ENCODE measurements at places on chromosomes 1 and 21.

DNA sequence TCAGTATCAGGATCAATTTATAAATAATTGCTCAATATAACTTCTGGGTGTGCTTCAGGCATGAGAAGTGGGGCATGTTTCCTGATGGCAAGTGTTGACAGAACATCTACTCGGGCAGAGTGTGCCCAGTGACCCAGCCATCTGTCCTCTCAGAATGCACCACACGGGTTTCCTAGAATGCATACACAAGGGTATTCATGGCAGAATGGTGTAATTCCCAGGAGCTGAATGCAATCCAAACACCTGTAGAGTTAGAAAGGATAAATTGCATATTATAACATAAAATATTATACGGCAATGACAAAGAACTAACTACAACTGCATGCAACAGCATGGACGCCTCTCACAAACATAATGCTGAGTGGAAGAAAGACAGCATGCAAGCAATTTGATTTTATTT, 391.9 kb downstream of the SIPA1L2 start:
- no peak overlapping the region for H3K27ac ChIP-seq
- peaks cover 59% of the 10 kb centered on the region for H3K27me3 ChIP-seq
- DNase-seq = no peak
- no peaks in the 10 kb centered on the region for H3K4me1 ChIP-seq

DNA sequence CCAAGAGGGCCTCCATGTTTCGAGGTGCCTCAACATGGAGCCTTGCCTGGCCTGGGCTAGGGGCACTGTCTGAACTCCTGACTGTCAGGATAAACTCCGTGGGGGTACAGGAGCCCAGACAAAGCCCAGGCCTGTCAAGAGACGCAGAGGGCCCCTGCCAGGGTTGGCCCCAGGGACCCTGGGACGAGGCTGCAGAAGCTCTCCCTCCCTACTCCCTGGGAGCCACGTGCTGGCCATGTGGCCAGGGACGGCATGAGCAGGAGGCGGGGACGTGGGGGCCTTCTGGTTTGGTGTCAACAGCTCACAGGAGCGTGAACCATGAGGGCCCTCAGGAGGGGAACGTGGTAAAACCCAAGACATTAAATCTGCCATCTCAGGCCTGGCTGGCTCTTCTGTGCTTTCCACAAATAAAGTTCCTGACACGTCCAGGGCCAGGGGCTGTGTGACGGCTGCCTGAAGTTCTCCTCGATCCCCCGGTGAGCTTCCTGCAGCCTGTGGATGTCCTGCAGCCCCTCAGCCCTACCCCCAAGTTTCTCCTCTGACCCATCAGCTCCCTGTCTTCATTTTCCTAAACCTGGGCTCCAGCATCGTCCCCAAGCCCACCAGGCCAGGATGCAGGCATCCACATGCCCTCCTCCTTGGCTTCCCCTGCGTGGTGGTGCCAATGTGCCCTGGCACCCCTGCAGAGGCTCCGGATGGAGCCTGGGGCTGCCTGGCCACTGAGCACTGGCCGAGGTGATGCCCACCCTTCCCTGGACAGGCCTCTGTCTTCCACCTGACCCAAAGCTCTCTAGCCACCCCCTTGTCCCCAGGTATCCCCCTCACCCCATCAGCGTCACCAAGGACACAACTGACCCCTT, 12.8 kb upstream of the LRRC3 start:
- peaks cover 22% of the 10 kb centered on the region for H3K27me3 ChIP-seq
- no peak overlapping the region for H3K4me3 ChIP-seq
- H3K27ac ChIP-seq = no peak overlapping the region
- no peak for DNase-seq
- H3K4me1 ChIP-seq = no peaks in the 10 kb centered on the region
- H3K36me3 ChIP-seq = peaks cover 4% of the 10 kb centered on the region

DNA sequence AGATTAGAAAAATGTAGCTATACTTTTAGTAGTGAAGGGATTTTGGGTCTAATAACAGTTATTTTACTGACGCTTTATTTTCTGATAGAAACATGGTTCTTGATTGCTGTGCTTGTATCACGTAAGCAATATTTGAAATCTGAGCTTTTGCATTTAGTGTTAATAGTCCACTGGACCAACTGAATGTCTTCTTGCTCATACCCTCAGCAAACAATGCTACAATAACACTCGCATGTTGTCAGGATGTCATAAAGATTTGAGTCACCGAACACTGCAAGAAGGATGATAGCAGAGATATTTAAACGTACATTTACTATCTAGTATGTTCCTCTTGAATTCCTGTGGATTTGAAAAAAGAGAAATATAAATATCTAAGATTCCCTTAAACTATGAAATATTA, 7.5 kb downstream of the DYRK1A start:
- no peak for DNase-seq
- peak overlapping the region; percentile 75 for H3K27ac ChIP-seq
- H3K4me1 ChIP-seq = peaks cover 86% of the 10 kb centered on the region
- H3K27me3 ChIP-seq = no peaks in the 10 kb centered on the region
- peaks cover 16% of the 10 kb centered on the region for H3K36me3 ChIP-seq

- H3K27me3 ChIP-seq = no peaks in the 10 kb centered on the region
- peaks cover 32% of the 10 kb centered on the region for H3K4me1 ChIP-seq
- DNase-seq = no peak
- peak overlapping the region; percentile 63 for H3K27ac ChIP-seq
- H3K4me3 ChIP-seq = no peak overlapping the region
These were observed 45.7 kb upstream of the TLR5 start for GRCh38 chr1:223188618-223189356.

DNA sequence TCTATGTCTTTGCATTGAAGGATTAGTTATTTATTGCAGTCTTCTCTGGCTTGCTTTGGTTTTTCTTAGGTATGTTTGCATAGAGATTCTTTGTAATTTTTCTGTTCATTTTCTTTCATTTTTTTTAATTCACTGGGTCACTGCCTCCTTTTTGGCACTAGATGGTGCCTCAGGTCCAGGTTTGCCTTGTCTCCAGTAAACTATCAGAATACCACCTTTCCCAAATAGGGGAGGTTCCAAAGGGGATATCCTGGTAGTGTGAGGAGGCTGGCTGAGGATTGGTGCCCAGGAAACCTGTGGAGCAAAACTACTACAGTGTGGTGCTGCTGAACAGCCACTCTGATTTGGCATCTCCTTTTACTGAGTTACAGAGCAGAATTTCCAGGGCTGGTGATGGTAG, 257.1 kb downstream of the KCTD3 start:
- H3K27me3 ChIP-seq = no peaks in the 10 kb centered on the region
- H3K4me3 ChIP-seq = no peak overlapping the region
- no peak for DNase-seq

- no peak overlapping the region for H3K4me3 ChIP-seq
- no peak overlapping the region for H3K27ac ChIP-seq
- no peaks in the 10 kb centered on the region for H3K4me1 ChIP-seq
- no peak for DNase-seq
- no peaks in the 10 kb centered on the region for H3K36me3 ChIP-seq
These were observed 106.7 kb upstream of the CDC42BPA start for GRCh38 chr1:227424953-227425352.

DNA sequence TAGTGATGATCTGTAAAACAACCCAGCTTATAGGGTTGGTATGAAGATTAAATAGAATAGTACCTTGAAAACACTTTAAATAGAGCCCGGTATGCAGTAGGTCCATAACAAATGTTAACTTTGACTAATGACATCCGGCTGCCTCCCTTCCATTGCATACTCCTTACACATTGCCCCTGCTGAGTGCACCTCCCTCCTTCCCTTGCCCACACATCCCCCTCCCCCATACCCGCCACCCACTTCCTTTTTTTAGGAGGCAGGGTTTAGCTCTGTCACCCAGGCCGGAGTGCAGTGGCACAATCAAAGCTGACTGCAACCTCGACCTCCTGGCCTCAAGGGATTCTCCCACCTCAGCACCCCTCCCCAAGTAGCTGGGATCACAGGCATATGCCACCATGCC, 24.4 kb upstream of the ZC3H12A start:
- no peak overlapping the region for H3K4me3 ChIP-seq
- peaks cover 29% of the 10 kb centered on the region for H3K27me3 ChIP-seq
- no peak overlapping the region for H3K27ac ChIP-seq
- DNase-seq = no peak

GRCh38 chr1:169180174-169180573, 73.7 kb downstream of the ATP1B1 start:
- DNase-seq = no peak
- H3K4me1 ChIP-seq = no peaks in the 10 kb centered on the region
- no peaks in the 10 kb centered on the region for H3K27me3 ChIP-seq
- no peak overlapping the region for H3K4me3 ChIP-seq
- no peaks in the 10 kb centered on the region for H3K36me3 ChIP-seq

- H3K4me1 ChIP-seq = no peaks in the 10 kb centered on the region
- H3K4me3 ChIP-seq = no peak overlapping the region
- H3K27me3 ChIP-seq = no peaks in the 10 kb centered on the region
- no peaks in the 10 kb centered on the region for H3K36me3 ChIP-seq
These were observed 279.5 kb downstream of the ZNF326 start for GRCh38 chr1:90274376-90274775.

- H3K27me3 ChIP-seq = no peaks in the 10 kb centered on the region
- no peak overlapping the region for H3K4me3 ChIP-seq
These were observed 23.8 kb upstream of the CPLANE2 start for GRCh38 chr1:16260814-16261213.

GRCh38 chr1:39970274-39970673, 15.3 kb downstream of the MFSD2A start:
- H3K4me3 ChIP-seq = no peak overlapping the region
- no peak for DNase-seq
- peaks cover 7% of the 10 kb centered on the region for H3K36me3 ChIP-seq
- peaks cover 6% of the 10 kb centered on the region for H3K4me1 ChIP-seq

GRCh38 chr1:203163891-203164635, 11.6 kb downstream of the MYBPH start:
- peaks cover 3% of the 10 kb centered on the region for H3K36me3 ChIP-seq
- no peak overlapping the region for H3K27ac ChIP-seq
- no peak for DNase-seq
- no peak overlapping the region for H3K4me3 ChIP-seq
- H3K27me3 ChIP-seq = peaks cover 45% of the 10 kb centered on the region

GRCh38 chr1:222239130-222239529, 308.8 kb downstream of the HHIPL2 start:
- H3K4me3 ChIP-seq = no peak overlapping the region
- peaks cover 21% of the 10 kb centered on the region for H3K27me3 ChIP-seq
- no peaks in the 10 kb centered on the region for H3K4me1 ChIP-seq
- no peaks in the 10 kb centered on the region for H3K36me3 ChIP-seq

- H3K4me3 ChIP-seq = no peak overlapping the region
- H3K27ac ChIP-seq = no peak overlapping the region
- peaks cover 25% of the 10 kb centered on the region for H3K27me3 ChIP-seq
- no peaks in the 10 kb centered on the region for H3K4me1 ChIP-seq
These were observed 37.3 kb downstream of the ABCA4 start for GRCh38 chr1:94083681-94084080.

- H3K4me3 ChIP-seq = no peak overlapping the region
- H3K27ac ChIP-seq = no peak overlapping the region
- H3K27me3 ChIP-seq = peaks cover 4% of the 10 kb centered on the region
- no peaks in the 10 kb centered on the region for H3K4me1 ChIP-seq
- DNase-seq = no peak
These were observed 39.5 kb upstream of the EDARADD start for GRCh38 chr1:236354330-236355147.

DNA sequence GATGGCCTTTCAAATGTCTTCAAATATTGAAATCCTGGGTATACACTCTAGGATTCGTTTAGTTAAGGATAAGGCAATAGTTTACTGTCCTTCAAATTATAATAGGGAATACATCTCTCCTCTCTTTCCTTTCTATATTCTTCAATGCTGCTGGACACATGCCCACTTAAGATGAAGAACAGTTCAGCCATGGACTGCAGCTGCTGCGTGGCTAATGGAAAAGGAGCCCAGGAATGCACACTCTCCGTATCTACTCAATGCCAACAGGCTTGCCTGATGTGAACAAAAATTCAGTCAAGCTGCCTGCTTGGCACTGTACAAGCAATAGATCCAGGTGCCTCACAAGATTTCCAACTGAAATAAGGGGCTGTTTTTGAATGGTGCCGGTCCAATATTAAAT, 321.2 kb upstream of the LYPLAL1 start:
- H3K27me3 ChIP-seq = no peaks in the 10 kb centered on the region
- H3K4me3 ChIP-seq = no peak overlapping the region

GRCh38 chr1:41305576-41306363, 55.5 kb upstream of the FOXO6 start:
- peaks cover 12% of the 10 kb centered on the region for H3K4me1 ChIP-seq

DNA sequence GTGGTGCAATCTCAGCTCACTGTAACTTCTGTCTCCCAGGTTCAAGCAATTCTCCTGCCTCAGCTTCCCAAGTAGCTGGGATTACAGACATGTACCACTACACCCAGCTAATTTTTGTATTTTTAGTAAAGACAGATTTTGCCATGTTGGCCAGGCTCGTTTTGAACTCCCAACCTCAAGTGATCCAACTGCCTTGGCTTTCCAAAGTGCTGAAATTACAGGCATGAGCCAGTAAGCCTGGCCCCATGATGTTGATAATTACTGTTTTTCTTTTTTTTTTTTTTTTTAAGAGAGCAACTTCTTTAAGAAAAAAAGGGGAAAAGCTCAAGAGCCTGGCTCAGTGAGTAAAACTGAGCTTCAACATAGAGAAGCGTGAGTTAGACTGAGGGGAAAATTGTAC, 9.6 kb upstream of the SOAT1 start:
- no peak for DNase-seq
- H3K36me3 ChIP-seq = no peaks in the 10 kb centered on the region
- H3K27me3 ChIP-seq = no peaks in the 10 kb centered on the region
- H3K27ac ChIP-seq = no peak overlapping the region

GRCh38 chr1:218617986-218618385, 272.9 kb downstream of the TGFB2 start:
- H3K4me3 ChIP-seq = no peak overlapping the region
- no peaks in the 10 kb centered on the region for H3K4me1 ChIP-seq
- H3K27me3 ChIP-seq = no peaks in the 10 kb centered on the region
- DNase-seq = no peak
- H3K27ac ChIP-seq = no peak overlapping the region

GRCh38 chr1:156281281-156281680, 1.3 kb downstream of the SMG5 start:
- peak overlapping the region; percentile 89 for H3K4me3 ChIP-seq
- peak overlapping the region; percentile 98 for H3K27ac ChIP-seq
- peak; percentile 26 for DNase-seq
- no peaks in the 10 kb centered on the region for H3K27me3 ChIP-seq
- H3K4me1 ChIP-seq = peaks cover 33% of the 10 kb centered on the region

DNA sequence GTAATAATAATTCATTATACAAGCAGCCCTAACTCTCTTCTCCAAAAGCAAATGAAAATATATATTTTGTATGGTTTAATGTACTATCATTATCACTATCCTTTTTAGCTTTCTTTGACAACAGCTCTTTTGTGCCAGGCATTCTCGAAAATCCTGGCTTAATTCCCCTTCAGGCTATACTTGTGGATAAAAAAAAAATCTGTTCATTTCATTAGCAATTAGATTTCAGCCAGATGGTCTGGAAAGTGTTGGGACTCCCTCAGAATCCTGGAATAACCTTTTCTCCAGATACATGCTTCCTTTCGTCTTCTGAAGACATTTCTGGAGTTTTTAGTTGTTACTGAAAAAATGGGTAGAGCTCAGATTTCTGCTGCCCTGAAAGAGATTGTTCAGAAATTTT, 83.4 kb upstream of the PLPPR4 start:
- no peak for DNase-seq
- H3K36me3 ChIP-seq = peaks cover 4% of the 10 kb centered on the region
- no peak overlapping the region for H3K27ac ChIP-seq
- H3K4me1 ChIP-seq = no peaks in the 10 kb centered on the region
- H3K4me3 ChIP-seq = no peak overlapping the region

Measured in effector memory CD8-positive, alpha-beta T cell (primary cell).